Tongue (tissue), 3 donors: ENCODE measurements at places on chromosomes 1 and 21. TPM values are rescaled to one million over a fixed set of nuclear protein-coding genes. Genes with fewer than 3 reads are reported as not detected.

DNA sequence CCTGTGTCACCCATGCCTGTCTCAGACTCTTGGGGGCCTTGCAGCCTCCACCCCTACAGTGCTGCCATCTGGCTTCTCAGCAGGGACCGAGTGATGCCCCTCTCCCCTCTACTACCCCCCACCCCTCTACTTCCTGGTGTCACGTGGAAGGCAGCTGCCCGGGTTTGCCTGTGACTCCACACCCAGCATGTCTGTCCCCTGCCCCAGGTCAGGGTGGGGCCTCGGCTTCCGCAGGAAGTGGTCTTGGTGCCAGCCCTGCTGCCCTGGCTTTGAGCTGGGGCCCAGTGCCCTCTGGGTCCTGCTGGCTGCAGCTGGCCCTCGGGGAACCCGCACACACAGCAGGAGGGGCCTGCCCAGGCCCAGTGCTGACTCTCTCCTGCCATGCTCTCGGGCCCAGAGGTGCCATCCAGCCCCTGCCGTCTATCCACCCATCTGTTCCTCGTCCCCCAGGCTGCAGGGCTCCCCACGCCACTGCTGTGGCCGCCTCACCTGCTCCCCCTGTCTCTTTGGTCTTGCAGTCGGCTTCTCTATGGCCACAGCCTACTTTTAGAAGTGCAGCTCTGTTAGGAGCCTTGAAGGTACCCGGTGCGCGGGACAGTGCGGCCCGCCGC is 24.0 kb downstream of the PLCH2 start:
- DNase-seq, result no peak

DNA sequence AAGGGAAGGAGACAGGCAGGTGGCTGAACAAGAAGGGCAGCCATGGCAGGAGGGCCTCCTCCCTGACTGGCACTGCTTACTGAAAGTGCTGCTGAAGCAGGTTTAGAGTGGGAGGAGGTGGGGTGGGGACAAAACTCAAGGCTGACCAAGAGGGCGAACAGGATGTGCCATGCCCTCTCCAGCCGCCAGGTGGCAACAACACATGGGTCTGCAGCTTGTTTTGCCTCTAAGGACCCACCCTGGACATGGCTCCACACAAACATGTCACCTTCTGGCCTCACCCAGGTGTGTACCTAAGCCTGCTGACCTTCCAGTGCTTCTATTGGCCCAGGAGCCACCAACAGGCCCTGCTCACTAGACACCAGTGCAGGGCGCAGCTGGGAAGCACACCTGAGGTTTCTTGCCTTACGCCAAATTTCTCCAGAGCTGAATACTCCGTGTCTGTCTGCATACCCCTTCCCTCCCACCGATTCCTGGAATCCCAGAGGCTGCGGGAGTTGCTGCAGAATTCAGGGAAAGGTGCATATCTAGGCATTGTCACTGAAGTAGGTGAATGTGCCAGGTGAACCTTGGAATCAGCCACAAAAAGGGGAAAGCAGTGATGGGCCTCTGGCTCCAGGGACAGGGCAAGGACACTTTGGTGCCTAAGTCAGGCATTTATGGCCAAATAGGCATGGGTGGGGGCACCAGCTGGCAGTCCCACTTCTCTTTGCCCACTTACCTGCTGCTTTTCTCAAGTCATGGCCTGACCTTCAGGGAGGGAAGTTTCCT is 5.3 kb downstream of the PSRC1 start:
- DNase-seq, result peak; percentile 82

DNA sequence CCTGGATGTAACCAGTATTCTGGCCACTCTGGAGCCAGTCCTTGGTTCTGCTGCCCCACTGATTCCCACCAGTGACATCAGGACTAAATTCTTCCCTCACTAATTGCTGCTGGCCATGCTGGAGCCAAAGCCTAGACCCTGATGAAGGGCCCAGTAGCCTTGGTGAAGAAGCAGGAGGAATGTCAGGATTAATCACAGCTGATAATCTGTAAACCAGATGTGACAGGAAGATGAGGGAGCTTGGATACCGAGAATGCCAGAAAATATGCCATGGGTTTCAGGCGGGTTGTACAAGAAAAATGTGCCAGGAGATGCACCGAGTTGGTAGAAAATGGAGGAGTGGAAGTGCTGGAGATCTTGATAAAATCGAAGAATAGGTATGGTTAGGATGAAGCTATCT is 119.0 kb upstream of the PPP2R5A start:
- DNase-seq, result no peak

- DNase-seq, result no peak
Measured at GRCh38 chr1:213661302-213661701, 326.5 kb upstream of the PROX1 start.

DNA sequence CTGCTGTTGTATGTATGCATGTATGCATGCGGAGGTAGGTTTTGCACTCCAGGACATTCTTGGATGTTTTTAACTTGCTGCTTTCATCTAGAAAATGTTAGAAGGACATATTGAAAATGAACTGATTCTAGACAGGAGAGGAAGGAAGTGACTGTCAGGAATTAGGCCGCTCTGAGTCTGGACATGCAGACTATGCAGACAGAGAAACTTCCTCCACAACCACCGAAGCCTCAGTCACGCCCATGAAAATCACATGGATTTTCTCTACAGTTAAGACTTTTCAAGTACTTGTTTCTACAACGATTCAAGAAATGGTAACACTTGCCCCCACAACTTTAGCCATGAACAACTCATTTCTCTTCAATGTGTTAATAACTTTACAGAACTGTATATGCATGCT is 211.1 kb downstream of the SMYD3 start:
- DNase-seq, result peak; percentile 25

Gene PADI2
- 291 TPM for total RNA-seq

- DNase-seq, result no peak
Measured at GRCh38 chr1:207836591-207837347, 74.2 kb downstream of the CD34 start.

- DNase-seq, result no peak
Measured at GRCh38 chr1:18957136-18957521, 653 bp upstream of the IFFO2 start.

Gene ACKR1
- total RNA-seq, result 10.3 TPM

GRCh38 chr1:40001456-40001855 is 39.1 kb upstream of the CAP1 start:
- DNase-seq, result no peak

DNA sequence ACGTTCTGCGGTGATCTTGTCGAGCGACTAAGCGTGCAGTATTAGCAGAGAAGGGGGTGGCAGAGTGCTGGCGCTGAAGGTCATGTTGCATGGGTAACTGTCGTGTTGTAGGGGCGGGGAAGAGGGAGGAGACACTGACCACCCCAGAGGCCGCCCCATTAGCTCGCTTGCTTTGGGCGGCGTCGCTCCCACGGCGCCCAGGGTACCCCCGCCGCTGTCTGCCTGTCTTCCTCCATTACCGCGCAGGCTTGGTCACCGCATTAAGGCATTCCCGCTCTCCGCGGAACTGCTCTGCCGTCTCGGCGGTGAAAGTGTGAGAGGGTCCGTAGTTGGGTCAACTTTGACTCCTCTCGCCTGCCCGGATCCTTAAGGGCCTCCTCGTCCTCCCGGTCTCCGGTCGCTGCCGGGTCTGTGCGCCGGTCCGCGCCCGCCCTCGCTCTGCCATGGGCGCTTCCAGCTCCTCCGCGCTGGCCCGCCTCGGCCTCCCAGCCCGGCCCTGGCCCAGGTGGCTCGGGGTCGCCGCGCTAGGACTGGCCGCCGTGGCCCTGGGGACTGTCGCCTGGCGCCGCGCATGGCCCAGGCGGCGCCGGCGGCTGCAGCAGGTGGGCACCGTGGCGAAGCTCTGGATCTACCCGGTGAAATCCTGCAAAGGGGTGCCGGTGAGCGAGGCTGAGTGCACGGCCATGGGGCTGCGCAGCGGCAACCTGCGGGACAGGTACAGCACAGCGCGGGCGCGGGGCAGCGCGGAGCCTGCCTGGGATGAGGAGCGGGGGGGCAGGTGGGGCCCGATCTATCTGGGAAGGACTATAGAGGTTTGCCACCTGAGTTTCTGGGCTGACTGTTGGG is at the start of gene MTARC2:
Gene MTARC2, plus strand, starts transcription at position 234 of the 846 bp plus-strand sequence. Its CDS starts 210 bp downstream, at position 444.
- peak; percentile 90 for DNase-seq

- DNase-seq, result peak; percentile 95
Measured at GRCh38 chr1:23168445-23169194, at the start of gene LUZP1. TSS of gene LUZP1 (minus strand) at chr1:23168856.

DNA sequence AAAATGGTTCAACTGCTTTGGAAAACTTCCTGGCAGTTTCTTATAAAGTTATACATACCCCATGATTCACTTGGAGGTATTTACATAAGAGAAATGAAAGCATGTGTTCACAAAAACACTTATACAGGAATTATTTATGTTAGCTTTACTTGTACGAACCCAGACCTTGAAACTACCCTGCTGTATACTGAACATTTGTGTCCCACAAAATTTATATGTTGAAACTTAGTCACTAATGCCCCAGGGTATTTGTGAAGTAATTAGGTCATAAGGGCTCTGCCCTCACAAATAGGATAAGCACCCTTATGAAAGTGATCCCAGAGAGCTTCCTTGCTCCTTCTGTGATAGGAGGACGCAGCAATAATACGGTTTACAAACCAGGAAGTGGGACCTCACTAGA is 42.7 kb upstream of the B3GALT2 start:
- no peak for DNase-seq

Gene RAB25
- total RNA-seq, result 13.3 TPM

DNA sequence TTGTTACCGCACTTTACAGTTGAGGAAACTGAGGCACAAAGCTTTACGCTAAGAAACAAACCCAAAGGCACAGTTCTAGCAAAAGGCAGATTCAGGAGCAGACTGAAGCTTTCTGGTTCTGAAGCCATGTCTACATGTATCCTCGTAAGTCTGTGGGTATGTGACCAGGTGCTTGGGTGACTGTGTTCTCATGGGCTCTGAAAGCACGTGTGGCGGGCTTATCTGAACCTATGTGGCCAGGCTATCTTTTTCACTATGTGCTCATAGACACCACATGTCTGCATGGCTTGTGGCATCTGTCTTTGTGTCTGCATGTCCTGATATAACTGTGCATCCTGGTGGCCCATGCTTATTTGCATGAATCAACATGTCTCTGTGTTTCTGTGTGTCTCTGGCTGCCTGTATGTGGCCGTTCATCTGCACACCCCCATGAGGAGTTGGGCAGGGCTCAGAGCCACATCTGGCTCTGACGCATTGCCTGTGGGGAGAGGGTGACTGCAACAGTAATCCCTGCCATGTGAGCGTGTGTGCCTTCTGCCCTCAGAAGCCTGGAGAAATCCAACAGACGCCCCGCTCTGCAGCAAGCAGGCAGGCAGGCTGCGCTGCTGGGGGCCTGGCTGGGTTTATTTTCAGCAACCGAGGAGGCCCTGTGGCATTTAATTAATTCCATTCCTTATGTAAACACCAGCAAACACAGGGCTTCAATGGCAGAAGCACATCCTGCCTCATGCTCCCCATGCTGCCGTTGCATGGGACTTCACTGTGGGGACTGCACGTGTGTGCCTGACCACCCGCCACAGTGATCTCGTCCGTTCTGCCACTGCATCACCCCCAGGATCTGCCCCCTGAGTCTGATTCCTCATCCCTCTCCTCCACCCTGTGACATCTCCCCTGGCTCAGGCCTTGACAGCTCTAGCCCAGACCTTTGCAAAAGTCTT is 115.4 kb downstream of the TRABD2B start:
- peak; percentile 74 for DNase-seq

DNA sequence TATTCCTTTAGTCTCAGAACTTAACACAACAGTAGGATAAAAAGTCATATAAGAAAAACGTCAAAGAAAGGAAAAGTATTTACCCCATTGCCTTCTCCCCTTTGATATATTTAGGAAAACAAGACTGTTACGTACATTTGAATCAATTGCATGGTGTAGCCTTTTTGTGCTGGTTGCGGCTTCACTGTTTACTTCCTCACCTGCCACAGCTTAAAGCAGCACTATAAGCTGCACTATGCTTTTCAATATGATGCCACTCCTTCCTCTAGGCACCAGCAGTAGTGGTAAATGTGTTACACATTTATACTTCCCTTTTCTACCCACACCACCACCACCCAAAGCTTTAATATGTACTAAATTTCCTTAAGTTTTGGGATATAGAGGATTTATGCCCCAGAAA is 111.1 kb downstream of the ATP1B1 start:
- DNase-seq, result no peak

- DNase-seq, result no peak
Measured at GRCh38 chr1:201252944-201253371, 30.3 kb upstream of the PKP1 start.

- DNase-seq, result peak; percentile 8
Measured at GRCh38 chr1:61950418-61950817, 208.1 kb downstream of the PATJ start.

- no peak for DNase-seq
Measured at GRCh38 chr1:242455052-242455361, 69.5 kb downstream of the PLD5 start.

GRCh38 chr1:173395762-173396161 is 81.4 kb upstream of the PRDX6 start:
- no peak for DNase-seq

DNA sequence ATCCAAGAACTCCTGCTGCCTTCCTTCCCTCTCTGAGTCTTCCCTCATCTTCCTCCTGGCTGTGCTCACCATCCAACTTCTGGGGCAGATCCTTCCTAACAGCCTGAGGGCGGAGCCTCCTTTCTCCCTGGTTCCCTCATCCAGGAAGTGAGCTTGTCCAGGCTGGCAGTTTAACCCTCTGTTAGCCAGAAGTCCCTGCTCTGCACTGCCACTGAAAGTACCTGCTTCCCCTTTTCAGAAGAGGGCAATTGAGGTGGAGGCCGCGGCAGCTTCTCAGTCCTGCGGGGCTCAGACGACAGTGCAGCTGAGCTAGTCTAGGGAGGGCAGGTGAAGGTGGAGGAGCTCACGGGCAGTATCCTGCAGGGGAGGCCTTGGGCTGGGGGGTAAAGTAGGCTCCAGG is 149.1 kb downstream of the FCRL5 start:
- no peak for DNase-seq

Gene MTOR
- 44.5 TPM for total RNA-seq

Gene ADCY10
- total RNA-seq, result 0.21 TPM

Gene CFHR3
- 0.51 TPM for total RNA-seq

DNA sequence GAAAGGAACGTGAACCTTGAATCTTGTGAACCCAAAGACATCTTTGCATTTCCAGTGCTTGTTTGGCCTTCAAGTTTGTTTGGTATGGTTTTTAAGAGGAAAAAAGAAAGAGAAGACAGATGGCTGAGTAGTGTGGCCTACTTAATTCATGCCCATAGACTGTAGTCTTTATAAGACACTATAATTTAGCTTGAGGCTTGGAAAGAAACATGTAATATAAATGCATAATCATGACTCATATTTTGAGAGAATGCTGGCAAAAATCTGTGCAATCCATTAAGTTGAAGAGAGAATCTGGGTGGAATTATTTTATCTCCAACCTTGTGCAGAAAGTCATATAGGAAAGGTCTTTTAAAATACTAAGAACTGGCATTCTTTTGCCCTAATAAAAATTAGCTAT is 179.3 kb downstream of the SIPA1L2 start:
- no peak for DNase-seq

GRCh38 chr1:209877087-209877764 is 49.5 kb downstream of the UTP25 start:
- DNase-seq, result no peak

- no peak for DNase-seq
Measured at GRCh38 chr1:209063767-209064659, 519.5 kb upstream of the CAMK1G start.

- no peak for DNase-seq
Measured at GRCh38 chr1:107048241-107048640, 8.2 kb upstream of the PRMT6 start.

Gene CLK2
- total RNA-seq, result 26.1 TPM
